AG08396 (cell line): ENCODE measurements at places on chromosomes 12 and 14.

DNA sequence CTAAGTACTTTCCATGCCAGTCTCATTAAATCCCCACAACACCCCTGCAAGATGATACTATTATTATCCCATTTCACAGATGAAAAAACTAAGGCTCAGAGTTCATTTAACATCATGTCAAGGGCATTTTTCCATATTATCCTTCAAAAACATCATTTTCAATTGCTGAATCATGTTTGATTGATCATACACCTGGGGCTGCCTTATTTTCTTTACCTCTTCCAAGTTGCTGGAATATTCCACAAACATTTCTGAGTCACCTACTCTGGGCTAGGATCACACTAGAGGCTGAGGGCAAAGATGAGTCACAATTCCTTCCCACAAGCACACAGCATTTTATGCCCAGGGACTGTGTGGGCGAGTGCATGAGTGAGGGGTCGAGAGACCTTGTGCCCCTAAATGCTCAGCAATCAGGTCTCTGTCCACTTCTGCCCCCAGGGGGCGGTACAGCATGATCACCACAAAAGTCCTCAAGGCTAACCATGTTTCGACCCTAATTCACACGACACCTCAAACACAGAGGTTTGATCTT is 14.1 kb upstream of the TMEM119 start:
- peak; percentile 67 for DNase-seq

DNA sequence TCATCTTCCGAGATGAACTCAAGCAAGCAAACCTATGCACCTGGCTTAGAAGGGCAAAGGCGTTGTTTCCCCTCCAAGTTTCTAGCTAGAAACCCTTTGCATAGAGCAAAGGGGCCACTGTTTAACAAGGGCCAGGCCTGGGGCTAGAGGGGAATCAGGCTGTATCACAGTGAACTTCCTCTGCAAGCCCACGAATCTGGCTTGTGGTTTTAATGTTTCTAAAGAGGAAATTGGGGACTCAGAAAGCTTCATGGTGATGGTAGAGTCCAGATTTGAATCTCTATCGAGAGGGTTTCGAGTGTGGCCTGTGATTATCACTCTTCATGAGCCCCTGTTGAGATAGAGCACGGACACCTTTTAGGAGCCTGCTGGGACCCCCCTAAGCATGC is 189.9 kb downstream of the VRK1 start:
- DNase-seq = no peak

DNA sequence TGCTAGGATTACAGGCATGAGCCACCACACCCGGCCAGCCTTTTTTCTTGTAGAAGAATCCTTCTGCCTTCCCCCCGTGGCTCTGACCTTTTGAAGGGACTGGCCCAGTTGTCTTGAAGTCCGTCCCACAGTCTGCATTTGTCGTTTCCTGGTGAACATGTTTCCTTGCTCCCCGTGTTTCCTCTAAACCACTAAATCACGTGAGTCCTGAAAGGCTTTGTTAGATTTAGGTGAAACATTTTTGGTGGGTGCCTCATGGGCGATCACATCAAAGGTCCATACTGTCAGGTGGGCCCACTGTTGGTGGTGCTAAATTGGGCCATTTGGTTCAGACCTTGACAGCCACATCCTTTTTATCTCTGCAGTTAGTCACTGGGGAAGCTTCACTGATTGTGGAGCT is 26.3 kb downstream of the MLXIP start:
- DNase-seq = no peak

DNA sequence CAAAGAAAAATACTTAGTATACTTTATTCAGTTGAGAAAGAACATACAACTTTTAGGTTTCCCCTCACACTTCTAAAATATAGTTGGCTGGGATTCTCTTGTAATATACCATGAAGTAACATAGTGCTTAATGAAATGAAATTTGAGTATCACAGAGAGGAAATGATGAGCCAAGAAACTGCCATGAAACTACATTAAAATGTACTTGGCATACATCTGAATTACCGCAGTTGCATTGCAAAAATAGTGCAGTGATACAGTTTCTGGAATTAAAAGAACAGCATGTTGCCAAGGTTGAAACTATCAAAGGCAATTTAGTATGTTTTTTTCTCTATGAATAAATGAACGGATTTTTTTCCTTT is 389.2 kb downstream of the TMEM117 start:
- no peak for DNase-seq

GRCh38 chr12:3552726-3553045 is 61.7 kb downstream of the PRMT8 start:
- no peak for DNase-seq

- peak; percentile 63 for DNase-seq
These were observed 29.1 kb downstream of the NFYB start for GRCh38 chr12:104108755-104109445.

- no peak for DNase-seq
These were observed 155.9 kb upstream of the RBM19 start for GRCh38 chr12:114122016-114122415.

DNA sequence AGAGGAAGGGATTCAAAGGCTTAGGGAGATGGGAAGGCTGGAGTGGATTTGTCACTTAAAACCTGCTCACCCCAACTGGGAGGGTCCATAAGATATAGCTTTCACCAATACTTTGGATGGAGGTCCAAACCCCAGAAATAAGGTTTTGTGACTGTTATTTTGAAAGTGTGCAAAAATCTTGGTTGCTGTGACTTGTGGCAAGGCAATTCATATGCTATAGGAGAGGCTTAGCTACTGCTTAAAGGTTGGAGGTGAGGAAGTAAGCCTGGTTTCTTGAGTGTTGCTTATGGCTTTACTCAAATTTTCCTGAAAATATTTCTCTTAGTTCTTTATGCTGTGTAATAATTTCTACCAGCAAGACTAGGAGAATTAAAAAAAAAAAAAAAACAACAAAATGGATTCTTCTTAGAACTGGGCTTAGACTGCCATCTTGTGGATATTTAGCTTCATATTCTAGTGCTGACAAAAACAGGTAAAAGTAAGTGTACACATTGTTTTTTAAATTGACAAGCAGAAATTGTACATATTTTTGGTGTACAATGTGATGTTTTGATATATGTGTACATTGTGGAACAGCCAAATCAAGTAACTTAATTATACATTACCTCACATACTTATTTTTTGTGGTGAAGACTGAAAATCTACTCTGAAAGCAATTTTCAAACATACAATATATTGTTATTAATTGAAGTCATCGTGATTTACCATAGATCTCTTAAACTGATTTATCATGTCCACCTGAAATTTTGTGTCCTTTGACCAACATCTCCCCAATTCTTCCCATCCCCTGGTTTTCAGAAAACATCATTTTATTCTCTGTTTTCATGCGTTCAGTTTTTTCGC is 23.0 kb downstream of the PDE6H start:
- no peak for DNase-seq
